Central memory CD8-positive, alpha-beta T cell (primary cell): ENCODE measurements at places on chromosomes 6 and 20.

DNA sequence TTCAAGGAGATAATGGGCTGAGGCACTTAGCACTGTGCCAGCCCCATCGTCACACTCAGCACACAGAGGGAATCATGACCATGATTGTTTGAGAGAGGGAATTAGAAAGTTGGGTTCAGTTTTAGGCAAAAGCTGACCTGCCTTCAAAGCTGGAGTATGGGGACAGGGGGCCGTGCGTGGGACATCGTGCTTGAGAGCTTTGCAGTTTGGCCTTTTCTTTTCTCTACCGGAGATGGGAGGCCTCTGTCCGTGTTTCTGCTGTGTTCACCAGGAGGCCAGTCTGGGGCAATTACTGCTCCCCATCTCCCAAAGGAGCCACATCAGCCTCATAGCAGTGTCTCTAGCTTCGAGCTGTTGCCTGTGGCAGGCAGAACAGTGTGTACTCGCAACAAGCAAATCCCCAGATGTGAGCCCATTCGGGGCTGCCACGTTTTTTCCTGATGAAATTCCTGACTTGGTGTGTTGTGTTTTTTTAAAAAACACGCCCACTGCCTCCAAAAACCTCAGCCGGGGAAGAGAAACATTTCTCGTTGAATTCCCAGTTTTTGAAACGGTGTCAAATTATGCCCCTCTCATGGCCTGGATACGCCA lies 20.2 kb downstream of the EYA2 start:
- H3K36me3 ChIP-seq, result no peaks in the 10 kb centered on the region
- no peak for DNase-seq
- H3K4me1 ChIP-seq, result no peaks in the 10 kb centered on the region
- no peak overlapping the region for H3K4me3 ChIP-seq
- H3K27ac ChIP-seq, result no peak overlapping the region
- H3K27me3 ChIP-seq, result peaks cover 34% of the 10 kb centered on the region

DNA sequence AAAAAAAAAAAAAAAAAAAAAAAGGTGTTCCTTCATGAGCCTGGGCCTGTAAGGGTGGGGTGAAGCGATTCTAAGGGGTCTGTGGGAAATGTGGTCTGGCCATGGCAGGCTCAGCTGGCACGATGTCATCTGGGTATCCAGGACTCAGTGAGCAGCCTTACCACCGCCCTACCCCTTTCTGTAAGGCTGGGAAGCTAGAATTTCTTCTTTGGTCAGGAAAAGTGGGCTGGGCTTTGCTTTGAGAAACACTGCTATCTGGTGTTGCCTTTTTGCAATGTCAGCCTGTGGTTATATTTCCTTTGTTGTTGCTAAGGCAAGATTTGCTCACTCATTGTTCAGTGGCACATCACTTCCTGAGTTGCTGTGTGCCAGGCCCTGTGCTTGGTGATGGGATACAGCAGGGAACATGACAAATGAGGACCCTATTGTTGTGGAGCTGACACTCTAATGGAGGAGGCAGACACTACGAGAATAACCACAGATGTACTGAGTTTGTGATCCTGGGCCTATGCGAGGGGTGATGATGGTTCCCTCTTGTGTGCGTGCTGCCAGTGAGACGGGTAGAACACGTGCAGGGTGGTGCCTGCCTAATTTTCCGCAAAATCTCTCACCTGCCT lies 45.9 kb upstream of the ZNFX1 start:
- H3K27me3 ChIP-seq, result peaks cover 34% of the 10 kb centered on the region
- no peaks in the 10 kb centered on the region for H3K36me3 ChIP-seq
- H3K4me3 ChIP-seq, result no peak overlapping the region
- peaks cover 19% of the 10 kb centered on the region for H3K4me1 ChIP-seq

DNA sequence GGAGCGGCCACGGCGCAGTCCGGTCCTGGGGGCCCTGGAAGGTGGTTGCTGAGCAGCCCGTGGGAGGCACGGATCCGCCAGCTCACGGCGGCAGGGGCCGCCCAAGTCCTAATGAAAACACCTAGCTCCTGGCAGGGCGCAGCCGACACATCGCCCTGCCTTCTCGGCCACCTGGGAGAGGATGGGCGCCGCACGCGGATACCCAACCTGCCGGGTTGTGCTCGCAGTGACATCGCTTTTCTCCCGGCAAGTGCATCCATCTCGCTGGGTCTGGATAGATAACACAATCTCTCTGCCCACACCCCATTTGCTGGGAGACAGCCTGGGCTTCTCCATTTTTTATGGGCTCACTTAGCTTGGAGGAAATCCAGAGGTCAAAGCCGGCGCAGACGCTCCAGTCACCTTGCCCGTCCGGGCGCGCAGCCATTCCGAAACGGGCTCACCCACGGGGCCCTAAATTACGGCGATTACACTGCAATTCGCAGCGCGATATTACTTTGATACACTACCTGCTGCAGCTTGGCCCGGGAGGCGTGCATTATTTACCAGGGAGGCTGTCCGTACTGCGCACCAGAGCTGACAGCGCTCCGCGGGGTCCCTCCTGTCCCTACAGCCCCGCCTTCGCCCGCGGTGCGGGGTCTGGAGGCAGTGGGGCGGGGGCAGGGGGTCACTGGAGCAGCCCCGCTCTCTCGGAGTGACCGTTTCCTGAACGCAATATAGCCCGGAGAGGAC lies 36.2 kb upstream of the CCDC167 start:
- no peaks in the 10 kb centered on the region for H3K27me3 ChIP-seq
- H3K27ac ChIP-seq, result no peak overlapping the region
- no peak for DNase-seq
- H3K4me3 ChIP-seq, result peak overlapping the region; percentile 55

- H3K4me1 ChIP-seq, result peaks cover 84% of the 10 kb centered on the region
- DNase-seq, result no peak
- H3K27me3 ChIP-seq, result no peaks in the 10 kb centered on the region
- H3K27ac ChIP-seq, result peak overlapping the region; percentile 77
- peak overlapping the region; percentile 66 for H3K4me3 ChIP-seq
- H3K36me3 ChIP-seq, result peaks cover 44% of the 10 kb centered on the region
Measured at GRCh38 chr6:42028234-42029061, 21.9 kb upstream of the TAF8 start.

- H3K36me3 ChIP-seq, result no peaks in the 10 kb centered on the region
- no peak overlapping the region for H3K4me3 ChIP-seq
- no peak overlapping the region for H3K27ac ChIP-seq
- no peak for DNase-seq
Measured at GRCh38 chr20:15045246-15045645, 707.8 kb upstream of the FLRT3 start.

DNA sequence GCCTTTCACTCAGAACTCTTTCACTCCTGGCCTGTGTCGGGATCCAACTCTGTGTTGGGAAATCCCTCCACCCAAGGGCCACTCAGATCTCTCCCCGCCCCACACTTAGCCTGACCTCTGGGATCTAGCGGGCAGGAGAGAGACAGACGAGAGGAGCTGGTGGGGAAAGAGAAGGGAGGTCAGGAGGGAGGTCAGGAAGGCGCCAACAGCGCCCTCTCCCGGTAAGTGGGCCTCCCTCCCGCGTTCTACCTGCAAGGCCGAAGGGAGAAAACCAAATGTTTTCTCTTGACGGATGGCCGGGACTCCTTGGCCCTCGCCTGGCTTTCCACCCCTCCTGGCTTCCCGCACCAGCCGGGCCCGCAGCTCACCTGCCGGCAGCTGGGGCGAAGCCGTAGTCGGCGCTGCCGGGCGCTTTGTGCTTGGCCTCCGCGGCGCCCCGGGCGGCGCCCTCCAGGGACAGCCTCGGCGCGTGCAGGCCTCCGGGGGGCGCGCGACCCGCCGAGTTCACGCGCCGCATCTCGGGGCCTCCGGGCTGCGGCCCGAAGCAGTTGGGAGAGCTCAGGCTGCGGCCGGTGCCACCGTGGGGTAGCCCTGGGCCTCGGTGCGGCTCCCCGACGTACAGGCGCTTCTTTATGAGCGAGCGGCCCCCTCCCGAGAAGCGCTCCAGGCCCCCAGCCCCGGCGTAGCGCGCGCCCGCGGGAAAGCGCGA lies 38.2 kb downstream of the C6orf132 start:
- H3K36me3 ChIP-seq, result peaks cover 2% of the 10 kb centered on the region
- H3K4me1 ChIP-seq, result peaks cover 7% of the 10 kb centered on the region
- no peak overlapping the region for H3K27ac ChIP-seq
- H3K27me3 ChIP-seq, result no peaks in the 10 kb centered on the region
- DNase-seq, result peak; percentile 70
- H3K4me3 ChIP-seq, result peak overlapping the region; percentile 67

DNA sequence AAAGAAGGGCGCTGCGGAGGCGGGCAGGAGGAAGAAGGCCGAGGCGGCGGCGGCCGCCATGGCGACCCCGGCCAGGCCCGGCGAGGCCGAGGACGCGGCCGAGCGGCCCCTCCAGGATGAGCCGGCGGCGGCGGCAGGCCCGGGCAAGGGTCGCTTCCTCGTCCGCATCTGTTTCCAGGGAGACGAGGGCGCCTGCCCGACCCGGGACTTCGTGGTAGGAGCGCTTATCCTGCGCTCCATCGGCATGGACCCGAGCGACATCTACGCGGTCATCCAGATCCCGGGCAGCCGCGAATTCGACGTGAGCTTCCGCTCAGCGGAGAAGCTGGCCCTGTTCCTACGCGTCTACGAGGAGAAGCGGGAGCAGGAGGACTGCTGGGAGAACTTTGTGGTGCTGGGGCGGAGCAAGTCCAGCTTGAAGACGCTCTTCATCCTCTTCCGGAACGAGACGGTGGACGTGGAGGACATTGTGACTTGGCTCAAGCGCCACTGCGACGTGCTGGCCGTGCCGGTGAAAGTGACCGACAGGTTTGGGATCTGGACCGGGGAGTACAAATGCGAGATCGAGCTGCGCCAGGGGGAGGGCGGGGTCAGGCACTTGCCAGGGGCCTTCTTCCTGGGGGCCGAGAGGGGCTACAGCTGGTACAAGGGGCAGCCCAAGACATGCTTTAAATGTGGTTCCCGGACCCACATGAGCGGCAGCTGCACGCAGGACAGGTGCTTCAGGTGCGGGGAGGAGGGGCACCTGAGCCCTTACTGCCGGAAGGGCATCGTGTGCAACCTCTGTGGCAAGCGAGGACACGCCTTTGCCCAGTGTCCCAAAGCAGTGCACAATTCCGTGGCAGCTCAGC lies 780 bp downstream of the ZCCHC3 start:
- H3K27ac ChIP-seq, result peak overlapping the region; percentile 99
- H3K4me1 ChIP-seq, result peaks cover 40% of the 10 kb centered on the region
- H3K27me3 ChIP-seq, result no peaks in the 10 kb centered on the region
- DNase-seq, result peak; percentile 10

GRCh38 chr20:2840967-2841531 lies 504 bp downstream of the VPS16 start:
- DNase-seq, result no peak
- H3K36me3 ChIP-seq, result peaks cover 13% of the 10 kb centered on the region
- H3K27me3 ChIP-seq, result no peaks in the 10 kb centered on the region
- H3K4me3 ChIP-seq, result peak overlapping the region; percentile 83

- DNase-seq, result no peak
- no peak overlapping the region for H3K4me3 ChIP-seq
- no peaks in the 10 kb centered on the region for H3K36me3 ChIP-seq
- H3K27me3 ChIP-seq, result no peaks in the 10 kb centered on the region
- H3K27ac ChIP-seq, result no peak overlapping the region
Measured at GRCh38 chr6:34514593-34515472, 41.3 kb downstream of the SPDEF start.

DNA sequence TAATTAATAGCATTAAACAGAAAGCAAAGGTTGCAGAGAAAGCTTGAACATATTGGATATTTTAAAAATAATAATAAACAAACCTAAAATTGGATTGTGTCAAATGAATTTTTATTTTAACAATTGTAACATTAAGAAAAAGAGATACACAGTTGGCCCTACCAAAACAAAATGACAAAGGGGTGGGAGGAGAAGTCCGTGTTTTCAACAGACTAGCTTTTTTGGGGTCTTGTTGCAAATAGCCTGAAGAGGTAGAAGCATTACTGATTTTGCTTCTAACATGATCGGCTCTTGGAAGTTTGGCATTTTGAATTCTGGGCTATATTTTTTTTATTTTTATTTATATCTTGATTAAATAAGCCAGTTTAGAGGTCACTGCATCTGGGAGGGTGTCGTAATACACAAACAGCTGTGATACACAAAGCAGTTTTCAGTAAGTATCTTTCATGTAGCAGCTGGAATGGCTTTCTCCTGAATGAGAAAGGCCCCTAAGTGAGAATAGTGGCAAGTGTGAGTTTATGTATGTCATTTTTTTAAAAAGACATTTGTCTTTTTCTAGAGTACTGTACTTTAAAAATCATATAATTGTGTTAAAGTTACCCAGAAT lies 85.5 kb upstream of the ZNF217 start:
- no peaks in the 10 kb centered on the region for H3K4me1 ChIP-seq
- H3K27me3 ChIP-seq, result no peaks in the 10 kb centered on the region
- no peak for DNase-seq
- no peak overlapping the region for H3K27ac ChIP-seq

- no peak overlapping the region for H3K27ac ChIP-seq
- no peaks in the 10 kb centered on the region for H3K4me1 ChIP-seq
- H3K27me3 ChIP-seq, result peaks cover 34% of the 10 kb centered on the region
- H3K4me3 ChIP-seq, result no peak overlapping the region
- DNase-seq, result no peak
Measured at GRCh38 chr6:24126586-24127192, 674 bp downstream of the NRSN1 start.

DNA sequence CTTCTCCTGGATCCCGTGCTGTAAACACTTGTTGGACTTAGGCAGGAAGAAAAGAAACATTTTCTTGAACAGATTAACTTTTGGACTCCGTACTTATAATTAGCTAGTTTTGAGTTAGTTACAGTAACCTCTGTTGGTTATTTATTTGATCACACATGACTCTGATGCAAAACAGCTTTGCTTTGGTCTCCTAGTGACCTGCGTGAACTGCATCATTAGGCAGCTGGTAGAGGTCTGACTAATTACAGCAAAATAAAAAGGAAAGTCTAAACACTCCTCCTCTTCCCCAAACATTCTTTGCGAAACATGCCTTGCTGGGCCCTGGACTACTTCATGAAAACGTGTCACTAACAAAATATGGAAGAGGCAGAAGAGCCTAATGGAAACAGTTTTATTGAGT lies 61.1 kb upstream of the ZFP64 start:
- H3K27me3 ChIP-seq, result peaks cover 35% of the 10 kb centered on the region
- H3K4me1 ChIP-seq, result no peaks in the 10 kb centered on the region
- no peaks in the 10 kb centered on the region for H3K36me3 ChIP-seq
- no peak overlapping the region for H3K4me3 ChIP-seq
- DNase-seq, result no peak

DNA sequence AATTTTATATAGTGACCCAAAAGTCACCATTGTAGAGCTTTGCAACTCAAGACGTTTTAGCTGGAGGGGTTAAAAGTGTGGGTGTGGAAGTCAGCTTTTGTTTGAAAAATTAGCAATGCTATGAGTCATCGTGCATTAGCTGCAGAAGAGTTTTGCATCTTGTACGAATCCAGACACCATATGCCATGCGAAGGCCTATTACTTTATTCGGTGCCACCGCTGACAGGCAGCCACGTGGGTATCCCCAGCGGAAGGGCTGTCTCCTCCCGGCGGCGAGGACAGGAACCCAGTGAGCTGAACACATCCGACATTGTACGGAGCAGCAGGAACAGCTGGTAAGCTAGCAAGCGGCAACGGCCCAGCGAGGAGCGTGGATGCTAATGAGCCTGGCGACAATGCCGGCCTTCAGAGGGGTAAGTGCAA lies 84.4 kb downstream of the INSM1 start:
- H3K4me1 ChIP-seq, result peaks cover 21% of the 10 kb centered on the region
- H3K36me3 ChIP-seq, result no peaks in the 10 kb centered on the region
- H3K27ac ChIP-seq, result peak overlapping the region; percentile 84
- DNase-seq, result no peak
- no peaks in the 10 kb centered on the region for H3K27me3 ChIP-seq
